Esophagus mucosa (tissue), 1 donor: ENCODE measurements at places on chromosomes 7 and 10. TPM values are rescaled to one million over a fixed set of nuclear protein-coding genes. Genes with fewer than 3 reads are reported as not detected.

DNA sequence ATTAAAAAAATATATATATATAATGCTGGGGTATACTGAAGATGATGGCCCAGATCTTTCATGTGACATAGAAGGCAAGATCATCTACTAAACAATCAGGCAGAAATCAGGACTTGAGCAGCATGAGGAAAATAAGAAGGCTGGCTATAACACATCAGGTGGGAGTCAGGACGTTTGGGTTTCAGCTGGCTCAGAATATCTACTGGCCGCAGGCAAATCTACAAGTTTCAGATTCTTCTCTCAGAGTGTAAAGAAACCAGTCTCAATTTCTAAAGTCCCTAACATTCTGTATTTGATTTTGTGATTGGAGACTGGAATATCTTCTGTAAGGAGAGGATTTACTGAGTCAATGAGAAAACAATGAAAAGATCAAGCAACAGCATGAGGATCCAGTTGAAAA is 37.7 kb upstream of the FAM3C start:
- no peak for ATAC-seq

DNA sequence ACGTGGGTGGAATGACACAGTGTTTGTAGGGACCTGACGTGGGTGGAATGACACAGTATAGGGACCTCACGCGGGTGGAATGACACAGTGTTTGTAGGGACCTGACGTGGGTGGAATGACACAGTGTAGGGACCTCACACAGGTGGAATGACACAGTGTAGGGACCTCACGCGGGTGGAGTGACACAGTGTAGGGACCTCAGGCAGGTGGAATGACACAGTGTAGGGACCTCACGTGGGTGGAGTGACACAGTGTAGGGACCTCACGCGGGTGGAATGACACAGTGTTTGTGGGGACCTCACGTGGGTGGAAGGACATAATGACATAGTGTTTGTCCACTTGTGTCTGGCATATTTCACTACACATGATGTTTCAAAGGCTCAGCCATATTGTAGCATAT is 19.3 kb downstream of the PPP2R2D start:
- ATAC-seq = no peak

The TEX36 gene
- total RNA-seq = not detected

The SPDYE2 gene
- not detected for total RNA-seq

The BICC1 gene
- 0.32 TPM for total RNA-seq

The HILPDA gene
- total RNA-seq = 157 TPM

The PLEKHS1 gene
- total RNA-seq = 1.0 TPM
